ENCODE measurements at places on chromosomes 2 and 18. TPM values are rescaled to one million over a fixed set of nuclear protein-coding genes. Genes with fewer than 3 reads are reported as not detected.

The EMILIN2 gene
- 1.6 TPM for total RNA-seq

The INO80C gene
- total RNA-seq = 7.3 TPM

The TPRKB gene
- 43.2 TPM for total RNA-seq

The VAMP5 gene
- total RNA-seq = 3.3 TPM

GRCh38 chr2:69804416-69804815 lies 25.0 kb upstream of the GMCL1 start:
- no peak for DNase-seq

GRCh38 chr2:15584767-15585469 lies 6.8 kb upstream of the DDX1 start:
- DNase-seq = no peak

- no peak for DNase-seq
Measured at GRCh38 chr2:677959-678550, 849 bp upstream of the TMEM18 start.

GRCh38 chr2:162308747-162309503 lies 9.6 kb downstream of the IFIH1 start:
- no peak for DNase-seq

The RPRM gene
- 154 TPM for total RNA-seq

GRCh38 chr2:71693286-71694270 lies 240.2 kb downstream of the DYSF start:
- no peak for DNase-seq

DNA sequence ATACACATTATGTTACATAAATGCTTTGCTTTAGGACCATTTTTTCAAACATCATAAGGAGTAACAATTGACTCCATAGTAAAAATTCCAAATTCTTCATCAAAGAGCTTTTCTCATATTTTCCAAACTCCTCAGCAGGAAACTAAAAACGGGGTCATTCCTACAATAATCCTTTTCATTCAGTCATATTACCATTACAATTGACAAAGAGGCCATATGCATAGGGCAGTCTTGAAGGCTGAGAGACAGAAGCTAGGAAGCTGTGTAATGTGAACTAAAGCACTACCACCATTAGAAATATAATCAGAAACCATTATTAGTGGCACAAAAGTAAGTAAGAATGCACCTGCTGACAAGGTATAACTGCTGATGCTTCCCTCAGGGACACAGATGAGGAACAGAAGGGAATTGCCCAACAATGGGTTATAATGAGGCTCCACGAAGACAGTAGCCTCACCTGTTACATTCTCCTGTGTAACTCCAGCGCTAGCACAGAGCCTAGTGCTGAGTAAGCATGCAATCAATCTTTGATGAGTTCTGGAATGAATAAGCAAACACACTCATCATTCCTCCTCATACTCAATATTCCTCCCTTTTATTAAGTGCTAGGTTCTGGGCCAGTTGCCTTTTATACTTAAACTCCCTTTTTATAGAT lies 942.3 kb downstream of the CPS1 start:
- no peak for DNase-seq

DNA sequence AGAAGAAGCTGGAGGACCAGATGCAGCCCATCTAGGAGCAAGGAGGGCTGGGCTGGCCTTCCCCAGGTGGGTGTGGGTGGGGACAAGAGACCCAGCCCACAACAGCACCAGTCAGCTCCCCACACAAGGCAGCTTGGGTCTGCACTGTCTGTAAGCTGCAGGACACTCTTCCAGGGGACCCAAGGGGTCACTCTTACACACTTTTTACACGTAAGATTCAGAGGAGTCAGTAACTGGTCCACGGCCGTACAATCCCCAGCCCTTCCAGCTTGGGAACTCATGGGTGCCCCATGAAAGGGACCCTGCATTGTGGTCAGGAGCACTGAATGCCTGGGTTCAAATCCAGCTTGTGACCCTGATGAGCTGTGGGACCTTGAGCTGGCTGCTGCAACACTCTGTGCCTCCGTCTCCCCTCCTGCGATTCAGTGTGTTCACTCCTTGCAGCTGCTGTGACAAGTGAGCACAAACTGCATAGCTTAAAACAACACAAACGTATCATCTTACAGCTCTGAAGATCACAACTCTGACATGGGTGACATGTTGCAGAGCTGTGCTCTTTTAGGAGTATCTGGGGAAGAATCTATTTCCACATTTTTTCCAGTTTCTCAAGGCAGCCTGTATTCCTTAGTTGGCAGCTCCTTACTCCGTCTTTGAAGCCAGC lies 11.1 kb upstream of the SLC66A3 start:
- DNase-seq = no peak

The DPP10 gene
- 74.6 TPM for total RNA-seq

The GKN2 gene
- not detected for total RNA-seq

The SNORC gene
- total RNA-seq = 2.4 TPM

The TGFA gene
- 14.3 TPM for total RNA-seq

The B3GNT2 gene
- total RNA-seq = 106 TPM

DNA sequence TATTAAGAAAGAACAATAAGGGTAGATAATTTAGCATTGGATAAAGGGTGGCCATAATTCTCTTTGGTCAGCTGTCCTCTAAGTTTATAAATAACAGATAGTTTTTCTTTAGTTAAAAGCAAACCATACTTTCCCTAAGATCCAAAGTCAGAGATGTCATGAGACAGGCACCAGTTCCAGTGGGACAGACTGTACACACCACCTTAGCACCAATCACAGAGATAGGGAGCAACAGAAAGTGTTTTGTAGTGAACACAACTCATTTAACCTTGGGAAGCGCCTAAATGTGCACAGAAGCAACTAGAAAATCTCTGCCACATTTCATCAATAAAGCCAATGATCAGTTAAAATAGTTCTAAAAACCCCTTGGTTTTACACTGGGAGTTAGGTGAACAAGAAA lies 186.8 kb upstream of the SMAD7 start:
- DNase-seq = no peak

DNA sequence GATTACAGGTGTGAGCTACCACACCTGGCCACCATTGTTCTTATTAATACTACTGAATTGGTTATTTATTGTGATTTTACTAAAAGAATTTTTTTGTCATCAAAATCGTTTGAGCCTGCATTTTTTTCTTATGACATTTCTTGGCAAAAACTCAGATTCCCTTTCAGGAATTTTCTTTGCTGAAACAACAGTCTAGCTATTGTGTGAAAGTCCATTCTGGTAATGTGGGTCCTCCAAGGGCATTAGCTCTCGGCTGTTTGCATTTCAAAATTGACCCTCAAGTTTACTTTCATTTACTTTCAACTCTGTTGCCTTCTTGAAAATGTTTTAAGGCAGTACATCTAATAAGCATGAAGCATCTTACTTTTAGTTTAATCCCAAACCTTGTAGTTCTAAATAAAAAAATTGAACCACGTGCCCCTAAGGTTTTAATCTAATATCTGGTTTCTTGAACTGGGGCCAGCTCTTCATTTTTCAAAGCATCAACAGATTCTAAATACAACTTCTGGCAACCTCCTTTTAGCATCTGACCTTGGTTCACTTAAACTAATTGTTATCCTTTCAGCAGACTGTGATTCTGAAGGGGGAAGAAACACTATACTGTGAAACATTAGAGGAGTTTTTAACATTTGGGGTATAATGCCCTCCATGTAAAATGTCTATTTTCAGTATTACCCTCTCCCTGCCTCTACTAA lies 325.2 kb upstream of the RAB12 start:
- no peak for DNase-seq

GRCh38 chr2:143698888-143699570 lies 569.8 kb downstream of the ARHGAP15 start:
- no peak for DNase-seq

DNA sequence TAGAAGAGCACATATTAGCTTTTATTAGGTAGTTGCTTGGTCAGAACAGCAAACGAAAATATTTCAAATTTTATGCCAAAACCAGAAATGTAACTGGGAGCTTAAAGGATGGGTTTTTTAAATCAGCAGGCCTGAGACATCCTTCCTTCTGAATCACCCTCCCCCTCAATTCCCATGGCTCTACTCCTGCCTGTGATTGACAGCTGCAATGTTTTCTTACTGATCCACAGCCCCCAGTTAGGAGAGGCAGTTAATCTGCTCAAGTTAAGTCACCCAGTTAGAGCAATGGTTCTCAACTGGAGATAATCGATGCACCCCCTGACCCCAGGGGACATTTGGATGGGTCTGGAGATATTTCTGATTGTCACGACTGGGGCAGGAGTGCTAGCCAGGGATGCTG lies 24.9 kb downstream of the KCTD18 start:
- no peak for DNase-seq

The RAB6C gene
- 0.41 TPM for total RNA-seq

- DNase-seq = no peak
Measured at GRCh38 chr18:57397440-57398132, 37.6 kb upstream of the ONECUT2 start.

DNA sequence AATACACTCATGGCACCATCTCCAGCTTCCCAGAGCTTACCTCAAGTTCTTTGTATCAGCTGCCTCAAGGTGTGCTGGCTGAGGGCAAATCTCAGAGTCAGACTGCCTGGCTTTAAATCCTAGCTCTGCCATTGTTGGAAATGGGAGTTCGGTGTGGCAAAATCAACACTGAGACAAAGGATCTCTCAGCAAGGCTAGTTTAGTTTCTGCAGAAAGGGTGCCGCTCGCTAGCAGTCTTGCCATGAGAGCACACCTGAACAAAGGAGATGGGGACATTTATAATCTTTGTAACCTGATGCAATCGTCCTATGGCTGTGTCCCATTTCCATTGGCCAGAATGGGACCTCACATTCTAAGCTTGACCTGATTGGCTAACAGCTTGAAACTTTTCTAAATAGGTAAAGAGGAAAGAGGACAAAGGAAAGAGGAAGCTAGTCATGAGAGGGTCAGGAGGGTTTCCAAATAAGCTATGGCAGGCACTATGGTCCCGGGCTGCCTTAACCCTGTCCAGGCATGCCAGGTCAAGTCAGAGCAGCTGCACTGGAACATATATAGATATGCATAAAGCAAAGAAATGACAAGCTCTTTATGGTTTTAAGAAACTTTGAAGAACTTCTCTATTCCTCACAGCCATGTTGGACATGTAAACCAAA lies 4.3 kb upstream of the UBE2F start:
- no peak for DNase-seq

The GREB1 gene
- 3.7 TPM for total RNA-seq

DNA sequence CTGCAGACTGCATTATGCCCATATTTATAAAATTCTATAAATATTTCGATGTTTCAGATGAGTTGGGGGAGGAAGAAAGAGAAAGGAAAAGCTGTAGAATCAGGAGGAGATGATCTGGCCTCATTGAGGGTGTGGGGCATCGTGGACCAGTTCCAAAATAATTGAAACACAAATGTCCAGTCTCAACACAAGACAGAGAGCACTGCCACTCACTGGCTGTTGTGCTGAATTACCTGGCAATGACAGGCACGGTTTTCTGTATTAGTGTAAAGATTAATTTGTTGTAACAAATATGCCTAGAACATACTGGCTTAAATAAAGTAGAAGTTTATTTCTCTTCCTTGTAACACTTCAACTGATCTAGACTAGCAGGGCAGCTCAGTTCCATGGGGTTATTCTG lies 24.1 kb downstream of the POLE4 start:
- no peak for DNase-seq

DNA sequence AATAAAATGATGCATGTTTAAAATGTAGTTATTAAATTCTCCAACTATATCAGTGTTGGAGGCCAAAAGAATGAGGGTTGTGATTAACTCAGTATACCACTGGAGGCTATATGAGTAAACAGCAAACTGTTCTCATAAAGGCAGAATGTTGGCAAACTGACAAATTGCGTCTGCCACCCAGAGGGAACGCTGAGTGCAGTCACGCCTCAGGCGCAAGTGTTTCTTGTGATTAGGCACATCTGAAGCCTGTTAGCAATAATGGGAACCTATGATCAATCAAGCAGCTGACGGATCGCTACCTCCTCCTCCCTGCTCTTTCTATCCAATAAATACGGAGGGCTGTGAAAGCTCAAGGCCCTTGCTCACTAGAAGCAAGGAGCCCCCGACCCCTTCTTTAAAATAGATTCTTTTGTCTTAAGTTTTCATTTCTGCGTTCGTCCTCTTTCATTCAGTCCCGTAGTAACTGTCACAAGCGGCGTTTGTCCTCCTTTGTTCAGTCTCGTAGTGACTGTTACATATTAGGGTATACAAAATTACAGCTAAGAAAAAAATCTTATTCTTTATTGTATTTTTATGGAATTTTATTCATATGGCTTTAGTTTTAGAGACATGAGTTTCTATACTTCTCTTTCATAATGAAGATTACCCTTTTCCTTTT lies 16.3 kb upstream of the RMND5A start:
- DNase-seq = no peak

GRCh38 chr2:102103992-102104871 lies 38.3 kb upstream of the IL1R1 start:
- no peak for DNase-seq

- no peak for DNase-seq
Measured at GRCh38 chr18:72122103-72122502, 422.0 kb downstream of the CBLN2 start.

The HOXD11 gene
- total RNA-seq = not detected

DNA sequence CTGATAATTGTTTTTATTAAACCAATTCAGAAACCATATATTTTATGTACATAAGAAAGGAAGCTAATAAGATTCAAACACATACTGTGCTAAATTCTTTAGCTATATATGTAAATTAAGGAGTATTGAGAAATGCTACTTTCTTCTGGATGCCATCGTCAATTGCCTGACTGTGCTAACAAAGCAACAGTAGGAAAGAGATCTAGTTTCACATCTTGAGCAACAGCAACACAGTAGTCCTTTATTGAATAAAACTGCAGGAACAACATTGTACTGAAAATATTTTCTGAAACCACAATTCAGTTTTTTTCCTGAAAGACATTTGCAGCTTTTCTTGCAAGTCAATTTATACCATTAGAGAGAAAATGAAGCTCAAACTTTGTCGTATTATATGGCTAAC lies 1404.9 kb upstream of the SLC39A10 start:
- DNase-seq = no peak

DNA sequence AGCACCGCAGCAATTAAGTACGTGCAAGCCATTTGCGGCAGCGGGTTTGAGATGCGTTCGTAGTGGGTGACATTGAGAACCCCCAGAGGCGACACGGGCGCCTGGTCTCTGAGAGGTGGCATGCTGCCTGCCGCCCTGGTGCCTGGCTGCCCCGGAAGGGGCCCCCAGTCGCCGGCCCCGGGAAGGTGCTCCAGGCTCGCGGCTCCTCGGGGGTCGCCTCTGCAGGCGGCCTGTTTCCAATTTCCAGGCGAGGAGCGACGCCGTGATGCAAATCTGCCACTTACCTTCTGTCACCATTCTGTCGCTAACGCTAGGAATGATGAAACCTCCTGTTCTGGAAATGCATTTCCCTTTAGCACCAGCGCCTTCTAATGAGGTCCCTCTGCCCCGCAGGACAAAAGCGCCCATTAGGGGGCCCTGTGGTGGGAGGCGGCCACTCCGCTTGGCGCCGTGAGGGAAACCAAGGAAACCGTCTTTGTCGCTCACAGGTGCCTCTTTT lies 13.0 kb downstream of the KIF5C start:
- no peak for DNase-seq
